ENCODE measurements at places on chromosomes 12 and 14. TPM values are rescaled to one million over a fixed set of nuclear protein-coding genes. Genes with fewer than 3 reads are reported as not detected.

- DNase-seq, result no peak
Measured at GRCh38 chr14:21965042-21965441, 291.4 kb upstream of the OR4E1 start.

DNA sequence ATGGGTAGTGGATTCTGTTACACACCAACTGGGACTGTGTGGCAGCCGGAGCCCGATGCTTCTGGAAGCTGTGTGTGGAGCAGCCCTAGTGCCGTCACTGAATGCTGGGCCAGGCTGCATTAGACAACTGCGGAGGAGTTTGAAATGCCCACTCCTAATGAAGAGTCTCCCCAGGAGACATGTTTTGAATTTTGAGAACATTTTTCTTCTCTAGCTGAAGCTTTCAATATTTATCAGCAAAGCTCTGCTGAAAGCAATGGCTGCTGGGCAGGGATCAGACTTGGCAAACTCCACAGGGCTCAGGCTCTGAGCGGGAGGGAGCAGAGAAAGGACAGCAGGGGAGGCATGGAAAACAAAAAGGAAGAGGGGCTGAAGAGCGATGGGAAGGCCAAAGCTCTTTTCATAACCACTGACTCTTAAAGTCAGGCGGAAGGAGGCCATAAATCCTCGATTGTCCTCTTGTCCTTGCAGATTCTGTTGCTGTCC, 189.1 kb downstream of the MON2 start:
- DNase-seq, result no peak

GRCh38 chr14:85461432-85462133, 68.4 kb upstream of the FLRT2 start:
- DNase-seq, result no peak

PAX9 gene
- not detected for total RNA-seq
